ENCODE measurements at places on chromosomes 7 and 10. TPM values are rescaled to one million over a fixed set of nuclear protein-coding genes. Genes with fewer than 3 reads are reported as not detected.

Gene COL28A1
- total RNA-seq = 0.14 TPM

DNA sequence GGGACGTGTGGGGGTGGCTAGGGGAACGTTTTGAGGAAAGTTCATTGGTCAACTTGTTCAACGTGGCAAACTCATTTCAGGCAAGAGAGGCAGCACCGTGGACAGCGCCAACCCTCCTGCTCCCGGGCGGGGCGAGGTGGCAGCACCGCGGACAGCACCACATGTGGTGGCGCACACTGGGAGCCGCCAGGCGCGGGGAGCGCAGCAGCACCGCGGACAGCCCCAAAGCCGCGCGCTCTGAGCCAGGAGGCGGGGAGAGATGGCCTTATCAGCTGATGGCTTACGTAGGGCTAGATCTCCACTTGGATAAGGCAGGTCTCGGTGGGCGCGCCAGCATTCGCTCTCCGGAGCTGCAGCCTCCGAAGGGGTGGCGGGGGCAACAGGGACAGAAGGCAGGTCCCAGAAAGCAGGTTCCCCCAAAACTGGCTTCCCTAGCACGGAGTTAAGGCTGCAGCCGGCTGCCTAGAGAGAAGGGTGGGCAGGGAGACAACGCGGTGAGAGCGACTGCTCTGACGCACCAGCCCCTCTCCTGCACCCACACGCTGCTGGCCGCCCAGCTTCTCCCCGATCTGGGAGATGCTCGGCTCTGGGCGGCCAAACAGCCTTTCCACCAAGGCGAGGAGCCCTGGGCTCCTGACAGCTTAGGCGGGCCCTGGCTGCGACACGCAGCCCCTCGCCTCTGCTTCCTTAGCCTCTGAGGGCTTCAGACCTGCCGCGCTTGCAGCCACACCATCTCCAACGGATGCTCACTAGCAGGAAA is at the start of gene HTR5A:
Gene HTR5A (plus strand): TSS at position 333 of the 760 bp plus-strand sequence. CDS start 576 bp downstream, outside the sequence.
- no peak within 1 kb of the TSS for H3K27ac ChIP-seq
- no peak within 1 kb of the TSS for H3K4me3 ChIP-seq
- H3K4me1 ChIP-seq = peaks cover 12% of the 10 kb centered on the region
- peak; percentile 53 for DNase-seq

- H3K36me3 ChIP-seq = no peaks in the 10 kb centered on the region
- H3K27me3 ChIP-seq = no peaks in the 10 kb centered on the region
These were observed 1.7 kb downstream of the ADAM8 start for GRCh38 chr10:133274751-133275683.

DNA sequence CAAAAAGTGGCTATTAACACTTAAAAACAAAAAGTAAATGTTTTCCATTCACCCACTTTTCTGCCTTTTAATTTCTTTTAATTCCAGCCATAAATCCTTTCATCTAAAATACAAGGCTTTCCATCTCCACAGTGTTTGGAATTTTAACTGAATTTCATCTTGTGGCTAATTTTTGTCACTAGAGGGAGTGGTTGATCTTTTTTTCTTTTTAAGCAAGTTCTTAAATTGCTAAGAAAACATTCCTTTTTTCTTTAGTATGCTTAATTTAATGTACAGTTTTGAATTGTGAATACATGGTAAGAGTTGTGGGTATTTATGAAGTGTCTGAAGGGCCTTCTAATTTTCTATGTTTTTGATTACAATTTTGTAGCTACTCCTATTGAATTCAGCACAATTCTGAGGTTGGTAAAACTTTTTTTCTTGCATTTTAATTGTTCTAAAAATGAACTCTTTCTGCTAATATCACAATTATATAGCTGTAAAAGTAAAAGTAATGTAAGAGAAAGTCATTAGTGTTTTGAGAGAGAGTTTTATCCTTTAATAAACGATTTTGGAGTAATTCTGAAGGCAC is 54.9 kb upstream of the ANK3 start:
- no peaks in the 10 kb centered on the region for H3K36me3 ChIP-seq
- H3K27me3 ChIP-seq = peaks cover 8% of the 10 kb centered on the region
- peak; percentile 39 for DNase-seq
- H3K27ac ChIP-seq = no peak overlapping the region
- H3K4me1 ChIP-seq = peaks cover 27% of the 10 kb centered on the region

GRCh38 chr7:88339195-88339922 is 32.7 kb upstream of the STEAP4 start:
- no peaks in the 10 kb centered on the region for H3K36me3 ChIP-seq
- no peaks in the 10 kb centered on the region for H3K27me3 ChIP-seq
- H3K27ac ChIP-seq = no peak overlapping the region
- DNase-seq = no peak

DNA sequence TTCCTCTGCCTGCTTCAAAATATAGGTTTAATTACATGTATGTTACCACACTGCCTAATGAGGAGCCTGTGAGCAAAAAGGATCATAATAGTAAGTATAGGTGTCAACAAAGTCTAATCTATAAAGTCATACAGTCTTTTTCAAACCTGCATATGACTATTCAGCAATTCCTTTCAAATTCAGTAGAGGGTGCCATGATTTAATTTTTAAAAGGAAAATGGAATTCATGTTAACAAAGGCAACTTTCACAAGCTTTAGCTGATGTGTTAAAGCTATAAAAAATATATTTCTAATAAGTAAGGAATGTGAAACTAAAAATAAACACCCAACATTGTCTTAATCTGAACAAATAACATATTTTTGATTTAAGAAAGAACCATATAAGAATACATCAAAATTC is 52.1 kb downstream of the MPP7 start:
- peaks cover 11% of the 10 kb centered on the region for H3K27me3 ChIP-seq
- H3K4me1 ChIP-seq = peaks cover 28% of the 10 kb centered on the region

Gene ZNF248
- 5.4 TPM for total RNA-seq

DNA sequence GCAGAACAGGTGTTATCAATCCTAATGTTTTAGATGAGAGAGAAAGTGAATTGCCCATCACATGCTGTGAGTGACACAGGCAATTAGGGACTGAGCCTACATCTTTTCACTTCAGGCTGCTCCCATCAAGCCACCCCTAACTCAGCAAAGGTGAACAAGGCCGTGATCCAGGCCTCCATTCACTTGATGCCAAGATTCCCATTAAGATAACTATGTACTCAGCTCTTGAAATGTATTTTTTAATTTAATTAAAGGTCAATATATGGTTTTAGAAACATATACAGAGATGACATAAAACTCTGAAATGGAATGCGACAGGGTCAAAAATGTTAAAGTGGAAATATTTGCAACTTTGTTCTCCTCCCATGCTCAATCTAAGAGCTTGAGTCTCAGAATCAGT is 27.9 kb upstream of the UBE2H start:
- H3K27ac ChIP-seq = no peak overlapping the region
- peaks cover 17% of the 10 kb centered on the region for H3K4me1 ChIP-seq
- DNase-seq = no peak
- H3K27me3 ChIP-seq = peaks cover 1% of the 10 kb centered on the region

- peaks cover 8% of the 10 kb centered on the region for H3K4me1 ChIP-seq
- no peak overlapping the region for H3K4me3 ChIP-seq
- peaks cover 14% of the 10 kb centered on the region for H3K27me3 ChIP-seq
These were observed 32.4 kb upstream of the GRB10 start for GRCh38 chr7:50815138-50815537.

DNA sequence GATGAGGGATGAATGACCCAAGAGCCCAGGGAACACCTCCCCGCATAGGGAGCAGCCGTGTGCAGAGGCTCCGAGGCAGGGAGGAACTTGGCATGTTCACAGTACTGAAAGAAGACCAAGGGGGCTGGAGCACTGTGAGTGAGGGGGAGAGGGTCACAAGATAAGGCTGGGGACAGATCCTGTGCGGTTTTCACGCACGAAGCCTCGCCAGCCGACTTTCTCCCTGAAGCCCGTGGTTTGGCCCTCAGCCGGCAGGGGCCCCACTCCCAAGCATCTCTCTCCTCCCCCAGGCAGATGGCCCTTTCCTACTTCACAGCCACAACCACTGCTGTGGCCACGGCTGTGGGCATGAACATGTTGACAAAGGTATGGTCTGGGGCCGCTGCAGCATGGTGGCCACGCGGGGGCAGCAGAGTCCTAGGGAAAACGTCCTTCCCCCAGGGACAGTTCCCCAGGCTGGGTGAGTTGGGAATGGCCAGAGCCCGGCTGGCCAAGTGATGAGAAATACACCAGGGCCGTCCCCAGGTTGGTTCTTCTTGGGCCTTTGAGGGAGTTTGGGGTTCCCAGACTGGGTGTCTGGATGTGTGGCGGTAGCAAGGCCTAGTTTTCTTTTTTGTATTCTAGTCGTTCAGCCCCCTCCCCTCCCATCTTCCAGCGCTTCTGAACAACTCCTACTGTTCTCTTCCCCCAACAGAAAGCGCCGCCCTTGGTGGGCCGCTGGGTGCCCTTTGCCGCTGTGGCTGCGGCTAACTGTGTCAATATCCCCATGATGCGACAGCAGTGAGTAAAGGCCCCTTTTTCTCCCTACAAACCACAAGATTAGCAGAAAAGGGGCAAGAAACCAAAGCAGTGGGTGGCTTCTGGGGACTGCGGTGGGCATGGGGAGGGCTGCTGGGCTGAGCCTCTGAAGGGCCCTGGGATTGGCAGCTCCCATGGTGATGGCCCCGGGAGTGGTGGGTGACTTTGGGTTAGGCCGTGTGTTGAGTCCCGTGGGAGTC is 14.4 kb upstream of the WBP1L start:
- no peak overlapping the region for H3K4me3 ChIP-seq
- DNase-seq = peak; percentile 65
- H3K4me1 ChIP-seq = peaks cover 12% of the 10 kb centered on the region
- no peaks in the 10 kb centered on the region for H3K27me3 ChIP-seq

DNA sequence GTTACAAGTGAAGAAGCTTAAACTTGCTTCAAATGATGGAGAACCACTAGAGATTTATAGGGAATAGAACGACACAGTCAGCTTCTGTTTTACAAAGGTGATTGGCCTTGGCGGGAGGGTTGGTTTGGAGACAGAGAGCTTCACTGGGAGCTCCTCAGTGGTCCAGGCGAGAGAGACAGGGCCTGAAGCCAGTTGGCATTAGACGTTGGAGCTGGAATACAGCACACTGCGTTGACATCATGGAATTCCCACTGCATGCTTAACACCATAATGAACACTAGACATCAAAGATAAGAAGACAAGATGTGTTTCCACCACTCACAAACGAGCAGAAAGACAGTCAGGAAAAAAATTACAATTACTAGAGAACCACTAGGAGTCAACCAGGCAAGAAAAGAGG is 67.8 kb downstream of the TBXAS1 start:
- H3K36me3 ChIP-seq = no peaks in the 10 kb centered on the region
- no peak for DNase-seq
- H3K27me3 ChIP-seq = peaks cover 56% of the 10 kb centered on the region
- H3K27ac ChIP-seq = no peak overlapping the region

- H3K27me3 ChIP-seq = peaks cover 23% of the 10 kb centered on the region
- no peak for DNase-seq
- H3K4me3 ChIP-seq = no peak overlapping the region
- no peak overlapping the region for H3K27ac ChIP-seq
These were observed 19.9 kb downstream of the COL17A1 start for GRCh38 chr10:104065748-104066147.
